ENCODE measurements at places on chromosomes 7 and 10.
A peak's percentile ranks its signal among the peaks of the same experiment; 100 is the strongest.

GRCh38 chr10:118259288-118259906 lies 82.7 kb downstream of the FAM204A start:
- DNase-seq: peak; percentile 42

GRCh38 chr7:36227223-36227622 lies 74.2 kb downstream of the EEPD1 start:
- peak; percentile 68 for DNase-seq

GRCh38 chr7:30330134-30331111 lies 46.0 kb downstream of the ZNRF2 start:
- no peak for DNase-seq

- no peak for DNase-seq
Observed at GRCh38 chr10:98364432-98365102, 50.4 kb downstream of the PYROXD2 start.

DNA sequence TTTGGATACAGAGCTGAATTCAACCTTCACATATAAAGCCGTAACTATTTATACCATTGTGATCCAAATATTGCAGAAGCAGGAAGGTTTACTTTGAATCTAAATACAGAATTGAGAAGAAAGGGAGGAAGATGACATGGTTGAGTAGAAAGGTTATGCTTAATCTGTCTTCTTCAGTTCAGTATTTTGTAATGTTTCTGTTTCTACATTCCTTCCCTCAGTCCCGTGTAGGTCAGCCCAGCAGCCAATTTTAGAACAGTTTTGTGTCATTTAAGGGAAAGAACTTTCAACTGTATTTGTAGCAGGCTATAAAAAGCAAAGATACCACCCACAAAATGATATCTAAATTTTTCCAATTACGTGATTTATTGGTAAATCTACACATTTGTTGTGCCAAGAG lies 97.4 kb downstream of the CPED1 start:
- peak; percentile 28 for DNase-seq

DNA sequence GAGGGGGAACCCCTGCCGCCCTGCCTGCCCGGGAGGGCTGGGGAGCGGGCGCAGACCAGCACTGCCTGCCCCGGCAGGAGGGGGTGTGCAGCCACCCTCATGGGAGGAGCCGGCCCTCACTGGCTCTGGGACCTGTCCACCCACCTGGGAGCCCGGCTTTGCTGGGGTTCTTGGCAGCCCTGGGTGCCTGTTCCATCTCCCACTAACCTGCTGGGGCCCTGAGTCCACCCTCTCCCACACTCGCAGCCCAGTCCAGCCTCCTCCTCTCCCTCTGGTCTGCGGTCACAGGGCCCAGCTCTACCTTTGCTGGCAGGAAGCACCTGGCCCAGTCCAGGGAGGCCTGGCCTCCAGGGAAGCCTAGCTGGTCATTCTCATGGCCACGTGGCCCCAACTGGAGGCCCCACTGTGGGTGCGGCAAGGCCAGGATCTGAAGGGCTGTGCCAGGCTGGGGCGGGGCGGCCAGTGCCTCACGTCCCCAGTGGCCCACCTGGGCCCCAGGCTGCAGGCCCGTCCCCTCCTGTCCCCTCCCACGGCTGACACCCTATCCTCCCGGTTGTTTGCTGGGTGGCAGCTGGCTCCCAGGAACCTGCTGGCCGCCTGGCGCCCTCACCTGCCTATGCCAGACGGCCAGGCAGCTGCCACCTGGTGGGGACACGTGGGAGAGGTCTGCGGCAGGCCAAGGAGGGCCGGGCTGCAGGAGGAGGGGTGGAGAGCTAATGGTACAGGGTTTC lies at the start of gene TMEM184A:
TSS of gene TMEM184A (minus strand) at position 393 of the 731 bp plus-strand sequence. CDS start 721 bp downstream, outside the sequence.
- DNase-seq: no peak

DNA sequence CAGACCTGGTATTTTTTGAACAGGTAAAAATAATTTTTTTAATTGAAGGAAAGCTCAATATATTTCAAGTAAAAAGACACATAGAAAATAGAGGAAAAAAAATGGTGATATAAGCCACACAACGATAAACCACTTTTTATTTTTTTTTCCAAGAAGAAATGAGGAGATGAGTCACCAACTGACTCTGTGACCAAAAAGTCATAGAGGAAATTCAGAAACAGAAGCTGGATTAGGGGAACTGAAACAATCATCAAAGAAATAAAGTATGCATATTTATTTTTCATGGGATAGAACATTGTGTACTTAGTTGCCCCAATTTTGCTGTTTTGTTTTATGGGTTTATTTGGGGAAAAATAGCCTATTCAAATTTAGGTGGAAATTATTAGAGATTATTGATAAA lies 176.8 kb upstream of the AGR3 start:
- DNase-seq: peak; percentile 58

DNA sequence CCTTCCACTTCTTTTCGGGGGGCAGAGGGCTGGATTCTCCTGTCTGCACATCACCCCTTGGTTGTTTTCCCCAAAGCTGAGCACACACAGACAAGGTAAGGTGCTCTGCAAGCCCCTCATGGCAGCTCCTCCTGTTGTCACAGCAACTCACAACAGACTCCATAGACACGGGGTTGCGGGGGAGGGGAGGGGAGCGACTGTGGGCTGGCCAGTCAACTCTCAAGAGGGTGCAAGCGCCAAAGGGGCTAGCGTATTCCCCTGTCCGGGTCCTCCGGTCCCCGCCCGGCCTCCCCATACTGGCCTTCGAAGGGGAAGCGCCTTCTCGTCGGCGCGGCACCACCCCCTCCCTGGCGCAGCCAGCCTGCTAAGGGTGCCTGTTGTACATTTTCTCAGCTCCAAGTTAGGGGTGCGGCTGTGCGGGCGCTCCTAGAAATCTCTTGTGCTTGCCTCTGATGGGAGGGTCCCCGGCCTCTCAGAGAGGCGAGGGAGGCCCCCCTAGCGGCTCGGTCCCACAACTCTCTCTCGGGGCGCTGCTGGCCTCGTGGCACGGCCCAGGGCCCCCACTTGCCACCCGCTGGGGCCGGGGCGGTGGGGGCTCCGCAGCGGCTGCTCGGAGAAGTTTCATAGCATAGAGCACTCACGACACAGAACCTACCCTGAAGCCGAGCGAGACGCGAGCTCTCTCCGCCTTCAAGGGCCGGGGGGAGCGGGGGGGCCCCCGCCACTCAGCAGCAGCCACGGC lies 498 bp downstream of the RHOBTB1 start:
- peak; percentile 38 for DNase-seq

GRCh38 chr10:53140506-53140905 lies 367.9 kb upstream of the MBL2 start:
- no peak for DNase-seq

GRCh38 chr7:10889266-10889898 lies 84.3 kb upstream of the PHF14 start:
- peak; percentile 62 for DNase-seq

- DNase-seq: no peak
Observed at GRCh38 chr10:83957168-83957947, 182.0 kb upstream of the GHITM start.
